ENCODE measurements at places on chromosomes 5 and 9. TPM values are rescaled to one million over a fixed set of nuclear protein-coding genes. Genes with fewer than 3 reads are reported as not detected.

DEPDC1B gene
- 28.9 TPM for total RNA-seq

PIP5KL1 gene
- total RNA-seq: 1.8 TPM

SLC36A1 gene
- 6.0 TPM for total RNA-seq

TRMO gene
- total RNA-seq: 23.3 TPM

INSL4 gene
- not detected for total RNA-seq

TOMM5 gene
- 83.9 TPM for total RNA-seq

ZNF483 gene
- 4.7 TPM for total RNA-seq
